ENCODE measurements at places on chromosomes 4 and X.

DNA sequence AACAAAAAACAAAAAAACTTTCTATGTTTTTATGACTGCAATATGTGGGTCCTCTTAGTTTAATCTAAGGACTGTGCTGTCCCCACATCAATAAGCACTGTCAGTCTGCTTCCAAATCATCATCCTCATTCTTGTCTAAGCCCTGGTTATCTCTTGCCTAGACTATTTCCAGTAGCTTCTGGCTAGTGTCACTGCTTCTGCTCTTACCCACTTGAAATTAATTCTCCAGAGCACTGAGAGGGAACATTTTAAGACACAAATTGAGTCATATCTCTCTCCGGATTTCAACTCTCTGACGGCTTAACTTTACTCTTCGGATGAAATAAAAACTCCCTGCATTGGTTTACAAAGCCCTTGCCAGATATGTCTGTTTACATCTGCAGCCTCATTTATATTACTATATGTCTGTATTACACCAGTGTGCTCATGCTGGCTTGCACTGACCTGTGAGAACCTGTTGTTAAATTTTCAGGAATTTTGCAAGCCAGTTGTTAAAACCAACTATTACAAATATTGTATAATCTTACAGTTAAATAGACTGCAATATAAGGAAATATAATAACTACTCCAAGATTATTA, 345.9 kb downstream of the ADGRL3 start:
- no peak for DNase-seq

- no peak for DNase-seq
These were observed 248.3 kb upstream of the KLF3 start for GRCh38 chr4:38415682-38416081.

GRCh38 chrX:151081016-151081415, 95.4 kb upstream of the GPR50 start:
- DNase-seq, result no peak

DNA sequence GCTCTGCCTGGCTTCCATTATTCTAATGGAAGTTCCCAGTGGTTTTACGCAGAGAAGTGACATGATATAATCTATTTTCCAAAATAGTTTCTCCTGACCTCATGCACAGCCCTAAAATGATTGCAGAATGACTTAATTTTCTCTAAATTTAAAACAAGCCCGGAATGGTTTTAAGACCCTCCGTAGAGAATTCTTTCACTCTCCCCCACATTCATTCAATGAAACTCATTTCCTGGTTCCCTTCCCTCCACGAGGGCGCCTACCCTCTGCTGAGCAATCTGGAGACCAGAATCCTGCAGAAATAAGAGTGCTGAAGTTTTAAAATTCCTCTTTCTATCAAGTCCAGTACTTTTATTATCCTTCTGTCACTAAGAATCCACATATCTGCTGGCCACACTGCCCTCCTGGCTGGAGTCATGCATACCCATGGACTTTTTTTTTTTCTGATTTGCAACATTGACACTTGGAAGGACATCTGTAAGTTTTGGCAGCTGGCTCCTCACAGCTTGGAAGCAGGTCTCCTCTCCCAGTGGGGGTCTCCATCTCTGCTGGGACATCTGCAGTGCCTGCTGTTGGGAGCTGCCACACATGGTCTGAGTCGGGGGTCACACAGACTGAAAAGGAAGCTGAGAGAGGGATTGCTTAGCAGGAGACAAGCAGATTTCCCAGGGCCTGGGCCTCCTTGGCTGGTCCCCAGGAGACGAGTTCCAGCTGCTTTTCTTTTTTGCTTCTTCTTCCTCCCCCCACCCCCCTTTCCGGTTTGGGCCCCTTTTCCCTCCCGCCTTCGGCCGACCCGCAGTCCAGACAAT, 86.1 kb downstream of the SOWAHB start:
- DNase-seq, result no peak

DNA sequence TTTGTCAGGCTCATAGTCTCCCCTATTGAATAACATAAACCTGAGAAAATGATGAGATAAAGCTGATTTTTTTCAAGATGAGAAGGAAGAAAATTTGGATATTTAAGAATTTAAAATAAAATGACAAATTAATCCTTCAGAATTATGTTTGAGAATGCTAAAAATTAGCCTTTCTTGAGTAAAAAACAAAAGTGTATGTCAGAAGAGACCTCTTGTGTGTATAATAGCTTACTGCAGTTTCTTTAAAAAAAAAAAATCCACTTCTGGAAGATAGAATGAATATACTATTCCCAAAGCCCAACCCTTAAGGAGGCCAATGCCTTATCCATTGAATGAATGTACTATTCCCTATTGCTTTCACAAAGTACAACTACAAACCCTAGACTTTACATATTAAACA, 281.8 kb downstream of the RAPGEF2 start:
- DNase-seq, result no peak

GRCh38 chr4:82373816-82374625, at the start of gene HNRNPD:
Gene HNRNPD (minus strand): TSS chr4:82373991. CDS start chr4:82373678, 313 bp downstream.
- DNase-seq, result peak; percentile 97

- no peak for DNase-seq
These were observed 66.7 kb upstream of the NDUFC1 start for GRCh38 chr4:139368998-139369397.

DNA sequence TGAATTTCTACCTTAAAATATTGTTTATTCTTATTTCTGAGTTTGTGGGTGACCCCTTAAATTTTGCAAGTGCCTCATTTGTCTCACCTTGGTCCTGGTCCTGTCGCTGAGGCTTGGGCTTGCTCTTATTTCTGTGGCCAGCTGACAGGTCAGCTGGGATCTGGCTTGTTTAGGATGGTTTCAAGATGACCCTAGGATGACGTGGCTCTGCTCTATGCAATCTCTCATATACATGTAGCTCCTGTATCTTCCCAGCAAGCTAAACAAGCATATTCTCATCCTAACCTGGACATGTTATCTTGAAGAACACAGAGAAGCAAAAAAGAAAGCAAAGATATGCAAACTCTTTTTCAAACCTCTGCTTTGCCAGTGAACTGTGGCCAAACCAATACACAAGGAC, 158.4 kb downstream of the BANK1 start:
- DNase-seq, result no peak

DNA sequence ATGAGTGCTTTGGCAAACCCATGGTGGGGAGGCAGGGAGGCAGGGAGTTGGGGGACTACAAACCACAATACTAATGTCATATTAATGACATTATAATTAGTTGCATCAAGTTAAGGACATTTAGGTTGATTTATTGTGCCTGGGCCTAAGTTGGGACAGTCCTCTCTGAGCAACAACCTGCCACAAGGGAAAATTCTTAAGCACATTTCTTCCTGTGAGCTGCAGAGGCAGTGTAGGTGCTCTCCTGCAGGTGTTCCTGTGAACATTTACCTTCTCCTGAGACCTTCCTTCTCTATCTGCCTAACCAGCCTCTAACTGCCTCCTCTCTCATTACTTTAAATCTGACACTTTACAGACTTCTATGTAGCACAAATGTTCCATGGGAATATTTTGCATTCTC, 1830.0 kb upstream of the AGA start:
- no peak for DNase-seq

- DNase-seq, result peak; percentile 31
These were observed 63.8 kb upstream of the TAPT1 start for GRCh38 chr4:16289897-16290554.

DNA sequence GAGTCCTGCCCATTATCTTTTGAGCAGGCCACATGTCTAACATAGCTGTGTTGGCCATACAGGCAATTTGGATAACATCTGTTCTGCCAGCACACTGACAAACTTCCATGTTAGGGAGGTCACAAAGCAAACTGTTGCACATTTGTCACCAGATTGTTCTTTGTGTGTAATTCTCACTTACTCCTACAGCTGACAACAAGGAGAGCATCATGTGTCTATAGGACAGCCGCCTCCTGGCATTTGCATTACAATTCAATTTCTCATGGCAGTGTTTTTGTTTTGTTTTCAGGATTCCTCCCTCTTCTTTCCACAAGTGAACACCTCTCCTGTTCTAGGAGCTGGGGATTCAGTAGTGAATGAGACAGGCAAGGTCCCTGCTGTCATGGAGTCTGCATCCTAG, 94.3 kb upstream of the LEF1 start:
- DNase-seq, result no peak

- no peak for DNase-seq
These were observed 85.1 kb downstream of the SLC9A7 start for GRCh38 chrX:46673620-46674359.

DNA sequence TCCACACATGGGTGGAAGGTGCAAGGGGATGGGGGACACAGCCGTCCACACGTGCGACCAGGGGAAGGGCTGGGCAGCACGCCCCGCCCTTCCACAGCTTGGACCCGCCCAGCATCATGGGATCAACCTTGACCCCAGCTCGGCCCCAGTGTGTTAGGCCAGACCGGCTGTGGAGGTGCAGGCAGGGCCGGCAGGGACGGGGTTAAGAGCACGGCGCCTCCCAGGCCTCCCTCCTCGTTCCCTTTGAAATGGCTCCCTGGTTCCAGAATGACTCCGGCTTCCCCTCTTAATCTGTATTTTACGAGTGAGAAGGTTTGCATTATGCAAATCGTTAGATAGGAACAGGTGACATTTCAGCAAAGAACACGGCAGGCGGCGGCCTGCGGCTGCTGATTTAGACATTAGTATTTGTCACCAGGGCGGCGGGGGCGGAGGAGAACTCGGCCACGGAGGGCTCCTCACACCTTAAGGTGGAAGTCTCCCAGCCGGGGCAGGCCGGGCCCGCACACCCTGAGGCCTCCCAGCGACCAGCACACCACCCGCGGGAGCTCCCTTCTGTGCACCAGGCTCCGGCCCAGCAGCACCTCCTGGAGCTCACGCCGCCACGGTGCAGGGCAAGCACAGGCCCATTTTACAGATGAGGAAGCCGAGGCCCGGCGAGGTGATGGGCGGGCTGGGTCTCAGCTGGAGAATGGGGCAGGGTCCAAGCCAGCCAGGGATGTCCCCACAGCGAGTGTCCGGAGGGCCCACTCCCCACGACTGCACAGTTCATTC, 116.1 kb downstream of the FAM53A start:
- no peak for DNase-seq

- no peak for DNase-seq
These were observed 500.1 kb downstream of the PCDH19 start for GRCh38 chrX:99909946-99910345.

DNA sequence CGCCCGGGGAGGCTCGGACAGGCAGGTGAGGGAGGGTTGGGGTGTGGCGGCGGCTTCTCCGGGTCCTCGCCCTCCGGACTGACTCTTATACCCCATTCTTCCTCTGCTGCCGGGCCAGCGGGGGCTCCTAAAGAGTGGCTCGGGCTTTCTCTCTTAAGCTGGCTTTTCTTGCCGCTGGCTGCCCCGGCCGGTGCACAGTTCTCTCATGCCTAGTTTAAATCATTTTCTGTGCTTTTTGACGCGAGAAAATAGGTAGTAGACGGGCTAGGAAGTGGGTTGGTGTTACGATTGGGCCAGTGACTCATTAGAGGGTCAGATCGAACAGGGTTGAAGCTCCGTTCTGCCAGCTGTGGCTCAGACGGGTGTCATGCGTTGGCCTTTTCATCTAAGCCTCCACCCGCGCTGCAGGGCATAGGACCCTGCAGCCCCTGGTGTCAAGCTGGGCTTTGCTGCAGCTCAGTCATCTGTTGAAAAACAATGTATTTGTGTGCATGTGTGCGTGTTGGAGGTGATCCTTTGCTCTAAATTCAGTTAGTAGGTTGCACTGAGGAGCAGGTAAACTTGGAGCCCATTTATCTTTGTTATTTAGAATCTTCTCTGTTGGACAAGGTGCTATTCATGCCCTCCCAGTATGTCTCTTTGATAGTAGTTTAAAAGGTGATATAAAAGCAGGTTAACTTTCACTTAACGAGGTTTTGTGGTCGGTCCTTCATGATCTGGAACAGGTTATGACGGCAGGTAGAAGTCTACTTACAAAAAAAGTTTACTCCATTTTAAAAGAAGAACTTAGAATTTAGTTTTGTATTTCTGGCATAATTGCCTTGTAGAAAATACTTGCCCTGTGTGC, 802 bp downstream of the BMP2K start:
- DNase-seq, result peak; percentile 35

GRCh38 chr4:137529432-137529831, 2.9 kb downstream of the PCDH18 start:
- DNase-seq, result no peak

DNA sequence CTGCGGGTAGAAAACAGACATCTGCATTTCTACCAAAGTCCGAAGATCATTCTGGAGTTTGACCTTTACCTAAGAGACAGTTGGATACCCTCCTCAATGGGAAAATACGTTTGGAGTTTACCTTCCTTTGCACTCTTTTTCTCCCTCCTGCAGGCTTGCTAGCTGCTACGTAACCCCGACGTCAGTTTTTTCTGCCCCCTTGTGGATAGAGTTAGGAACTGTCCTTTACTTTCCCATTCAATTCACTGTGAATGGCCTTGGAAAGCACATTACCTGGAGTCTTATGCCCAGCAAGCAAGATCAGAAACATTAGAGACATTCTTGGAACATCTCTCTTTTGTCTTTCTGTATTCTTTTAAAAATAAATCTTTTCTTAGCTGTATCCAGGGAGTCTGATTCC, 250.7 kb downstream of the NAP1L3 start:
- peak; percentile 6 for DNase-seq

- DNase-seq, result no peak
These were observed 90.4 kb upstream of the VCX3B start for GRCh38 chrX:8374041-8374825.

DNA sequence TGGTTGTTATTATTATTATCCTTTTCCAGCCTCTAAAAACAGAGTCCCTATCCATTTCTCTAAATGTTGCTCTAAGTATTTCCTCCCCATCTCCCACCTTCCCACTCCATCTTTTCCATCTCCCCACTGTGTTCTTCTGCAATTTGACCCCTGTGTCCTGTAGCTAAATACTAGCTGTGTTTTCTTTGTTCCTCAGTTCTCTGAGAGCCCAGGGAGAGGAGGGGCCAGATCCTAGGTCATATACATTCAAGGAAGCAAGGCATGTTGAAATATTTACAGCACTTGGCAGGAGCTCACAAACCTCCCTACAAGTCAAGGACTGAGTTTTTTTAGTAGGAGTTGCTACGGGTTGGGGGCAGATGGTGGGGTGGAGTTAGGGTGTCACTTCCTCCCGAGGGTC, 10.5 kb downstream of the SLC16A2 start:
- DNase-seq, result no peak

DNA sequence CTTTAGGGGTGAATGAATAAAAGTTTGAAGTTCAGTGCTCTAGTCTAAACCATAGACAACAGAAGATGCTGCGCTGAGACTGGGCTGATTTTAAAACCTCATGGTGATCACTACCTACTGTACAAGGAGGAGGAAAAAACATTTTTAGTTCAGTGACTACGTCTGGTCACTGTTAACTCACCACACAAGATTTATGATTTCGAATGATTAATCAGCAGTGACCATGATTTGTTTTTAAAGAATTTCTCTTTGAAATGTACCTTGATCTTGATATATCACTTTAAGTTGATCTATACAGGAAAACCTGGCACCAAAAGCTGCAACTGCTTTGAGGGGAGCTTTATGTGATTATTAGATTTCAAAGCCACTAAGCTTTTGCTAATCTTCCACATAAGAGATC, 286.3 kb downstream of the PDGFC start:
- DNase-seq, result no peak

GRCh38 chrX:40832723-40833122, 97.4 kb upstream of the MED14 start:
- DNase-seq, result no peak

- DNase-seq, result no peak
These were observed 2.8 kb upstream of the AMTN start for GRCh38 chr4:70515367-70516250.

Measured in GM10248 (cell line).